Activated T-cell treated with anti-CD3 and anti-CD28 coated beads for 48 hours (primary cell): ENCODE measurements at places on chromosomes 11 and 22.
A peak's percentile ranks its signal among the peaks of the same experiment; 100 is the strongest.

DNA sequence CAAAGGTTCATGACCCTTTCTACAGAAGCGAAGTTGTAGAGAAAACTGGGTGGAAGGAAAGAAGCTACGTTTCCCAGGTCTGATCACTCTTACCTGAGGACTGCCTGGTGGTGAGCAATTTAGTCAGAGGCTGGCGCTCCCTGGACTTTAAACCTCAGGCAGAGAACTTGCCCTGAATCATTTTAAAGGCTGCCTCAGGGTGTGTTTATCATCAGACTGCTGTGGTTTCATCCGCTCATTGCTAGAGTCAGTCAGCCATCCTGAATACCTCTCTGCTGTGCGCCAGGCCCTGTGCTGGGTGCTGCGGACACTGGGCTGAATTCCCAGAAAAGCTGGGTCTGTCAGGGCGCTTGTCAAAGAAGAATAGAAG, 2.7 kb downstream of the DTX4 start:
- no peak for DNase-seq

DNA sequence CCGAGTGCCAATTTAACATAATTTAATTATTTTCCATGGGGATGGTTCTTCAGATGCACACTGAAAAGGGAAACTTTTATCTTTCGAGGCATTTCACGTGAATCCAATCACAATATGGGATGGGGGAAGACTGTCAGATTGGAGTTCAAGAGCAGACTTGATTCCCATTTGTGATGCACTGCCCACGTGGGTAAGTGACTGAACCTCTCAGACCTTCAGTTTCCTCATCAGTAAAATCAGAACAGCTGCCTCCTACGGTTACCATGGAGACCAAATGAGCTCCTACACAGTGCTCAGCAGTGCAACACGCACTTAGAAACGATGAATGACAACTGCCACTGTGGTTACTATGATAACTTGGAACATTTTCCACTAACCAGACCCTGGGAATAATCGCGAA, 21.7 kb downstream of the KIAA0930 start:
- peak; percentile 33 for DNase-seq

- no peak for DNase-seq
Observed at GRCh38 chr22:37054600-37055365, 3.2 kb downstream of the KCTD17 start.

- no peak for DNase-seq
Observed at GRCh38 chr22:37775785-37776638, 31.7 kb upstream of the GCAT start.

DNA sequence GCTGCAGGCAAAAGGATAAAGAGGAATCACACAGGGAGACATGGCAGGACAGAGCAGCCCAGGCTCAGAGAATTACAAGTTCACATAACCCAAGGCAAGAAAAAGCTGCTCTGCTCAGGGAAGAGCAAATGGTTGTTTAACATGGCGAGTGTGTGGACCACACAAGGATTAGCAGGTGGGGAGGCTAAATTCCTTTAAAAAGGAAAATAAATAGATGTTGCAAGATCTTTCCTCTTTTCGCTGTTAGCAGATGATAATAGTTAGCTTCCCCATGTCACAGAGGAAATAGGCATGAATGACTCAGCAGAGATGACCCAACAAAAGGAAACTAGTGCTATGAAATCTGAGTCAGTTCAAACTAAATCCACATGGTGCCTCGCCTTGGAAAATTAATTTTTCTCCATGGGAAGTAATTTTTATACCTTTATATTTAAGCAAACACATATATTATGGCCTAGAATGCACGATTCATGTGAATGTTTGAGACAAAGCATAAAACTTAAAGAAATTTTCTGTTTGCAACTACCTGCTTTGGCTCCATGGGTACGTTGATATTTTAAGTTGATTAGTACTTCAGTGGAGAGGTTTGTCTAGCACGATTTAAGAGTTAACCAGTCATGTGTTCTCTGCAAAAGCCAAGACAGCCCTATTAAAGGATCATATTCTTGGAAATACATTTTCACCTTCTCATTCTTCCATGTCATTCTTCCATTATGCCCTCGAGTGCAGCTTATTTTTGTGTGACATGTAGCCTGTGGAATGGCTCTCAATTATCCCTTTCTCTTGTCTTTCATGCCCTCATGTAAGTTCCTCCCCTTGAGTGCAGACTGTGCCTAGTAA, 38.5 kb upstream of the FJX1 start:
- DNase-seq = no peak

DNA sequence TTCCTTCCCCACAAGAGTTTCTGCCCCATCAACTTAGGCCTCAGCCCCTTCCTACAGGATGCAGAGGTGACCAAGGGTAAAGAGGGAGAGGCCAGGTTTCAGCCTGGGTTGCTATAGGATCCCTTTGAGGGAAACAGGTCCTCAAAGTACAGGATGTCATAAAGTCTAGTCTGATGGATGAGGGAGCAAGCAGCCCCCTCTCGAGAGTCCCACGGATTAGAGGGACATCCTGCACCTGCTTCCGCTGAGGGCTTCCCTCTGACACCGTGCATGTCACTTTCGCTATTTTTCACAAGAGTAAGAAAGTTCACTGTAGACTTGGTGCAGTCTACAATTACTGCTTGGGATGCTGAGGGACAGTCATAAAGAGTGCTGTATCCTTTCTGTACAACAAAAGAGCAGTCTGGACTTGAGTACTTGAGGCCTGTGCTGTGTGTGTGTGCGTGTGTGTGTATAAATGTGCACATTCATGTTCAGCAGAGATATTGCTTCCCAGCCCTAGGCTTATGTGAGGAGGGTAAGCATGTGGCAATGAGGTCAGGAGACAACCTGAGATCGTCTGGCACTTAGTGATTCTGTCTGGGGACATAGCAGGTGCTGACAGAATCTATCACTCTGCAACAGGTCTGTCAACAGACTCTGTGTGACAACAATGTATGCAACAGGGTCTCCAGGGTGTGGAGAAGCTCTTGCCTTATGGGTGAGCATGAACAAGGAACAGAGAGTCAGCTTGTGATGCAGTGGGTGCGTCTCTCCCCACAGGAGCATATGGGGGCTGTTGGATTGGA, 18.0 kb upstream of the CHST1 start:
- no peak for DNase-seq

GRCh38 chr11:110613197-110613918, 98.9 kb downstream of the ARHGAP20 start:
- no peak for DNase-seq

DNA sequence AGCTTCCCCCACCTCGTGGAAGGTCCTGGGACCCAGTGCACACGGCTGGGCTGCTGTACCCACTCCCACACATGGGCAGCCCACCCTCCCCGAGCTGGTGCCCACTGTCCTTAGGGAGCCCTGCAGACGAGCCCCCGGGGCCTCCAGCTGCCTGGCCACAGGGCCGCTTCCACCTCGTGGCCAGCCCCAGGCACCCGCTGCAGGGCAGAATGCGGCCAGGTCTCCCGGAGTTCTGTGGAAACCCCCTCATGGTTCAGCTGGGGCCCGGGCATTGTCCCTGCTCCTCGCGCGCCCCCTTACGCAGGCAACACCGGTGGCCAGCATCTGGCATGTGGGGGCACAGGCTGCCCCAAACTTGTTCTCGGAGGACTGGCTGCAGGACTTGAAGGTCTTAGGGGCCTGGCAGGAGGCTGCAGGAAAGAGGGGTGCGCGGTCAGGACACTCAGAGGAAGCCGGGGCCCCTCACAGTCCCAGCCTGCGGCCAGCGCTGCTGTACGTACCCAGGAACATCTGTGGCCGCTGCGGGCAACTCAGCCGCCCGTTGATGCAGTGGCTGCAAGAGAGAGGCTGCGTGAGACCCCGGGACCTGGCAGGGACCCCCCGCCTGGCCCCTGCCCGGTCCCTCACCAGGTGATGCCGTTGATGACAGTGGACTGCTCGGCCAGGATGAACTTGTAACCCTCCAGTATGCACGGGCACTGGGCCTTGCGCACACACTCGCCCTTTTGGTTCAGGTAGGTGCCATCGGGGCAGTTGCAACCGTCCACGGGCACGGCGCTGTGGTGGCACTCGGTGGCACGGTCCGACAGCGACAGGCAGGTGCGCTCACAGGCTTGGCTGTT, 9.7 kb downstream of the MUC6 start:
- DNase-seq = no peak

DNA sequence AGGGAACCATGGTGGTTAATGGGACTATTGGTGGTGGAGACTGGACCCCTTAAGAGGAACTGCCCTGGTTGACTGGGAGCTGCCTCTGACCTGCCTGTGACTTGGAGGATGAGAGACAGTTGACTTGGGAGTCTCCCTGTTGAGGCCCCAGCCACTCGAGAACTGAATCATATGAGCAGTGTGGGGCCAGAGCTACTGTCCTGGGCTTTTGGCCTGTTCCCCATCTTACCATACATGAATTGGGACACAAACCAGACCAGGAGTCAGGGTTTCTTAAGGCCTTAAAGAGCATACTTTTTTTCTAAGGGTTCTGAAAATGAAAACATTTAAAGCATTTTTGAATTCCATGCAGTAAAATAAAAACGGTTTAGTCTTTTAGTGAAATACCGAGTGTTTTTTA, 92.8 kb downstream of the TEAD1 start:
- DNase-seq = no peak

DNA sequence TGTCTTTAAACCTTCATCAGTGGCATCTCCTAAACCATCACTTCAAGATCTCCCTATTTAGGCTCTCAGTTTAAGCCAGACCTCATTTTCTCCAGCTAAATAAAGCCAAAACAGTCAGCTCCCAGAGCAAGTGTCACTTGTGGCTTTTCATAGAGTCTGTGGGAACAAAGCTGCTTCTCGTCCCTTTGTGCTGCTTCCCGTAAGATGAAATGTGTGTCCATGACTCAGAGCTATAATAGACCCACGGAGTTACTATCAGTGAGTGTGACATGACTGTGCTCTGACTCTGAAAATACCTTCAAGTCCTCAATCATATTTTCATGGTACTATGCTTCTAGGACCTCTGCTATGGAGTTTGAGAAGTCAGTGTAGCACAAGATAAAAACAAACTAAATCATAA, 57.3 kb upstream of the SLN start:
- no peak for DNase-seq

DNA sequence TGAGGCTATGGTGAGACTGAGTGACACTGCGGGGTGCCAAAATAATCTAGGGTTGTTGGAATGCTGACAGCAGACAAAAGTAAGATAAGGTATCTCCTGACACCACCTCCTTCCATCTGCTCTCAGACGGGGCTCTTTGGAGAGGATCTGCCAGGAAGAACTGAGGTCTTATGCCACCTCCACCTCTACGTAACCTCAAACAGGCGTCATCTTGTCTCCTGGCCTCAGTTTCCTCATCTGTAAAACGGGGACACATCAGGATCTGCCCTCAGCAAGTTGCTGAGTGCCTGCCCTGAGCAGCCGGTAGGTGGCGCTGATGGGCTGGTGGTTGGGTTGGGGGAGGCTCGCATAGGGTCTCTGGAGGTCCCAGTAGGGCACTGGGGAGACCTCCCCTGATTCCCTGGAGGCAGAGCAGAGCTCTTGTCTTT, 1.7 kb upstream of the MYEOV start:
- DNase-seq = peak; percentile 29

DNA sequence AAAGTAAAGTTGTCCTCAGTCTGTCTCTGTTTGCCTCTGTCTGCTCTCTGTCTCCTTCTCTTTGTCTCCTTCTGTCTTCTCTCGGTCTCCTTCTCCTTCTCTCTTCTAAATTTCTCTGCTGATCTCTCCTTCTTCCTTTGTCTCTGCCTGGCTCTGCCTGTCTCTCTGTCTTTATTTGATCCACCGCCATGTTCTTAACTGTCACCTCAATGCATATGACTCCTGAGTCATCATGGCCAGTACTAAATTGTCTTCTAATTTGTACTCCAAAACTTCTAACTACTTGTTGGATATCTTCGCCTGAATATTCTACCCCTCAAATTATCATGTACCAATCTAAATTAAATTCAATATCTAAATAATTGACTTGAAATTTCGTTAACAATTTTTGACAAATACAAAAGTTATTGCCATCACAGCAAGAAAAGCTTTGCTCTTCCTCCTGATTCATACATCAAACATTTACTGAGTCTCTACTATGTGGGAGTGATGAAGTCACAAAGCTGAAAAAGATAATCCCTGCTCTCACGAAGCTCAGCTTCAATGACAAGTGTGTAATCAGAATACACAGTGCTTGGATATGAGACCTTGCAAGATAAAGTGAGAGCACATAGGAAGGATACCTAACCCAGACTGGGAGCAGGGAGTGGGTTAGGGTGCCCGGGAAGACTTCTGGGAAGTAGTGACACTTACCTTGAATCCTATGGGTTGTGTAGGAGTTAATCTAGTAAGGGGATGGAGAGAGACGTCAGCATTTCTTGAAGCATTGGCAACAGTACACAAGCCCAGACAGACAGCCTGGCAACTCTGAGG, 193.0 kb downstream of the MAML2 start:
- no peak for DNase-seq

- DNase-seq = no peak
Observed at GRCh38 chr11:31645747-31646146, 136.2 kb downstream of the ELP4 start.
